Foreskin melanocyte (primary cell): ENCODE measurements at places on chromosomes 1 and 21.
A peak's percentile ranks its signal among the peaks of the same experiment; 100 is the strongest.

DNA sequence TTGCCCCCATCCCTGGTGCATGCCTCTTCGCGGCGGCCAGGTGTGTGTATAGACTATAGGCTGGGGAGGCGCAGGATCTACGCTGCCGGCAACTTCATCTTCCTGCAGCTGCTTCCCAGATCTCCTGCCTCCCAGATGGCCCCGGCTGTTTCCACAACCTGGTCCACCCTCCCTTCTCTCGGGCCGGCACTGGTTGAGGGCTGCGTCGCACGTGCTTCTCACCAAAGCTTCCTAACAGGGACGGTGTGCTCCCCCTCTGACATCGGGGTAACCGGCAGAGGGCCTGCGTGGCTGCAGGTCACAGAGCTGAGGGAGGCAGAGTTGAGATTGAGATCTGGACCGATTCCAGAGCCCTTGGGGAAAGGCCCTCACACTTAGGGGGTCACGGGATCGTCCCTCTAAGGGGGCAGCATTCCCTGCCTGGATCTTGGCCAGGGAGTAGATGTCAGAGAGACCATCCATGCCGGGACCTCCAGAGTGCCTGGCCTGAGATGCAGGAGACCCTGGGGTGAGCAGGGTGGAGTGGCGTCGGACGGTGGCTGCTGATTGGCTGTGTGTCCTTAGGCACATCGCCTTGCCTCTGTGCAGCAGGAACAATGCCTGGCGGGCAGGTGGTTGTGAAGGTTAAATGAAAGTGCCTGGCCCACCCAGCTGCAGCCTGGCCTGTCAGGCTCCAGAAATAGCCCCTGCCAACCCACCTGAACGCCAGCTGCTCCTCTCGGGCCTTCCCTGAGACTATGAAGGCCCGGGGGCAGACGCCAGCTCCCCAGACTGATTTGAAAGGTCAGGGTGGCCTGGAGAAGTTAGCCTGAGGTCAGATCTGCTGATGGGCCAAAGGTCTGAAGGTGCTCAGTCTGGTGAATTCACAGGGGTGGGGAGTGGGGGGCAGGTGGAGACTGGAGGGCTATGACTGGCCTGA is 6.1 kb upstream of the MASP2 start:
- no peak for DNase-seq

- DNase-seq, result no peak
Measured at GRCh38 chr1:164948101-164948500, 389.1 kb downstream of the PBX1 start.

DNA sequence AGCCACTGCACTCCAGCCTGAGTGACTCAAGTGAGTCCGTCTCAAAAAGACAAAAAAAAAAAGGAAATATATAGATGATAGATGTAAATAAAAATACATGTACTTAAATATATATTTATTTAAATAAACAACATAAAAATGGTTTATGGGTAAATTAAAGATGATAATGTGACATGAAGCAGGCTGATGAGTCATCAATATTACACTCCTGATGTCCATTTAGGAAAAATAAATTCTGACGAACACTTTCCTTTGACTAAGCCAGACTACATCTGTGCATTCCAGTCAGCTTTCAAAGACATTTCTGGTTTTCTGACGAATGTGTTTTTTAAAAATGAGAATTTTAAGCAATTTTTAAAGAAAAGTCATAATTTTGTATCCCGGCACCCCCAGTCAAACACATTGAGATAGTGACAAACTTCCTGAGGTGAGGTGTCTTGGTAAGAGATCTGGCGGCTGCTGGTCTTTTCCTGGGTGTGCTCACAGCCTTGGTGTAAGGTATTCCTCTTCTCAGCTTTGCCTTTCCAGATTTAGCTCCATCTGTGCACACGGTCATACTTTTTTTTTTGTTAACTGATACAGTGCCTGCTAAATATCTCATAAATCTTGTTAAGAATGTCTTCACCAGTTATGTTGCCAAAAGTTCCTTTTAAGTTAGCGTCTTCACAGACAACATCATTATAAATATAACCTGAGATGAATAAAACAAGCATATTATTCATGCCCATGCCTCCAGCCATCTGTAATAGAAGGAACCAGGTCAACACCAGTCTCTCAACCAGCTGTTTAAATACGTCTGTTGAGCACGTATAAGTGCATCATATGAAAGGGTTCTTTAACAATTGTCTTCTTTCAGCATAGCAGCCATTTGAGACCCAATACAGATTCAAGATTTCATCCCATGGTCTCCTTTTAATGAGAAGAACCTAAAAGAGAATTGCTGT is 214.5 kb upstream of the PLD5 start:
- DNase-seq, result no peak

DNA sequence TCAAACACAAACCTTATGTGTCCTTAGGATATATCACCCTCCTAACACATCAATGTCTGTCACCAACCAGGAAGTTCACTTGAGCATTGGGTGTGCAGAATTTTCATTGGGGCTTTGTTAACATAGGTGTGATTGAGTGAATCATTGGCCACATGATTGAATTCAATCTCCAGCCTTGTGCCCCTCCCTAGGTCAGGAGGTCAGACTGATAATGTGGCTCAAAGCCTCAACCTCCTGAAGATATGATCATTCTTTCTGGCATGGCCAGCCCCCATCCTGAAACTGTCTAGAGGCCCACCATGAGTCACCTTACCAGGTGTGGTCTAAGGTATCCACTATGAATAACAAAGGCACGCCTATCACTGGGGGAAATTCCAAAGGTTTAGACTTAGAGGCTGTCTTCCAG is 90.1 kb downstream of the PKN2 start:
- DNase-seq, result no peak

DNA sequence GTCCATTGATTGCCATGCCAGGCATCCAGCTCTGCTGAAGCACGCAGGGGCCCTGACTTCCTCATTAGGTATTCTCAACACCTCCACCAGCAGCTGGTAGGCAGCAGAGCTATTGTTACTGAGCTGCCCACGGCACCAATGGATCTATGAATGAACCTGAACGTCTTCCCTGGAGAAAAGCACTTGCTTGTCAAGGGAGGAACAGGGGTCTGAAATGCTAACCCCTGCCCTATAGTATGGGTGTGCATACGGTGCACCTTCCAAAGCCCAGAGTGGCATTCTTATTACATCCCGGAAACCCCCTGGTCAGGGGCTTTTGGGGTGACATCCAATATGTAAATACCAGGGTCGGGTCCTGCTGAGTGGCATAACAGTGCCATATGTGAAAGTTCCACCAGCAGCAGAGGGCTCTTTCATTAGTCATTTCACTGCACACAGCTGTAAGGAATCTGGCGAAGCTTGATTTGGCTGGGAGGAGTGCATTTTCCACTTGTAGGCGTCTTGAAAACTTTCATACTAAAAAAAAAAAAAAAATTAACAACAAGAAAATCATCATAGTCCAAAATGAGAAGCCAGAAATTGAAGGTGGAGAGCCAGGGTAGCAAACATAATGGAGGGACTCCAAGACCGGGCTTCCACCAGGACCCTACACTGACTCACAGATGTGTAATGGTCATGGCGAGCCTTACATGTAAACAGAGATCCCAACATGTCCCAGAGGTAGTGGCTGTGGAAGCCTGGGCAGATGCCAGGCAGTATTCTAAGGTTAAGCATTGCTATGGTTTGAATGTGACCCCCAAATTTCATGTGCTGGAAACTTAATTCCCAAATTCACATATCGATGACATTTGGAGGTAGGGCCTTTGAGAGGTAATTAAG is 58.8 kb upstream of the PRDX6 start:
- DNase-seq, result no peak

DNA sequence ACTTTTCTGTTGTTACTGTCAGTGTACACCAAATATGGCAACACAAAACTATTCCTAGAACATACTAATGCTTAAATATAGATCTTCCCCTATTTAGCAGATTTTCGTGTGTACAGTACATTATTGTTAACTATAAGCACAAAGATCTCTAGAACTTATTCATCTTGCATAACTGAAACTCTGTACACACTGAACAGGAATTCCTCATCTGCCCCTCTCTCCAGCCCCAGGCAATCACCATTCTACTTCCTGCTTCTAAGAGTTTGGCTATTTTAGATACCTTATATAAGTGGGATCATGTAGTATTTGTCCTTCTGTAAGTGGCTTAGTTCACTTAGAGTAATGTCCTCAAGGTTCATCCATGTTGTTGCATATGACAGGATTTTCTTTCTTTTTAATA is 4.5 kb upstream of the RGL1 start:
- peak; percentile 77 for DNase-seq

- no peak for DNase-seq
Measured at GRCh38 chr1:197783510-197783948, 8.2 kb upstream of the DENND1B start.

DNA sequence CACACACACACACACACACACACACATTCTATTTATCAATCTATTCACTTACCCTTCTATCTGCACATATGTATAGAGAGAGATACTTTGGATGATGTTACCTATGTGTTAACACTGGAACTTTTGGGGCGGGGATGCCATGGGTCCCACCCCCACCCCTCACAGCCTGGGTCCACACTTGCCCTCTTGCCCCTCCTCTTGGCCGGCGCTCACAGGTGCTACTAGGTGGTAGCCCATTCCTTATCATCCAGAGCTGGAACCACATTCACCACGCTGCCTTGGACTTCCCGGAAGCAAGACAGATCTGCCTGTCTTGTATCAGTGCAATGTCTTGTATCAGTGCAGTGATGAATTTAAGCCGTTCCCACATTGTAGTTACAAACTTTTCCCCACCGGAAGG is 85.1 kb downstream of the LBR start:
- DNase-seq, result no peak

GRCh38 chr1:35030338-35030737 is 1.4 kb downstream of the ZMYM6 start:
- DNase-seq, result no peak

GRCh38 chr1:159090286-159091179 is 14.0 kb upstream of the AIM2 start:
- no peak for DNase-seq

DNA sequence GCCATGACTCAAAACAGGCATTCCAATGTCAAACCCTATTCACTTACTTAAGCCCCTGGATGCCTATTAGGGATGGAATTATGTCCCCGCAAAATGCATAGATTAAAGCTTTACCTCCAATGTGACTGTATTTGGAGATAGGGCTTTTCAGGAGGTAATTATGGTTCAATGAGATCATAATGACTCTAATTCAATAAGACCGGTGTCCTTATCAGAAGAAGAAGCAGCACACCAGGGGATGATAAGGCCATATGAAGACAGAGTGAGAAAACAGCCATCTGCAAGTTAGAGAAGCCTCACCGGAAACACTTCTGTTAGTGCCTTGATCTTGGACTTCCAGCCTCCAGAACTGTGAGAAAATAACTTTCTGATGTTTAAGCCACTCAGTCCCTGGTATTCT is 1131.8 kb upstream of the TMPRSS15 start:
- DNase-seq, result no peak

DNA sequence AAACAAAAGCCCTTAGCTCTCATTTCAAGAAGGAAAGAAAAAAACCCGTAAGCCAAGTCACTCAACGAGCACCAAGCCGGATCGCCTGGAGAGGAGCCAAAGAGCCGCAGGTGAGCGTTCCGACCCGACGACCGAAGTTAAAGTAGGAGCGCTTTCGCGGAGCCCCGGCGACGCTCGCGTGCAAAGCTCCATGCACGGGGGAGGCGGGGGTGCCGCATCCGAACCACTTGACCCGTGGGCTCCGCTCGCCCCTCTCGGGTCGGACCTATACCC is 382 bp downstream of the GPBP1L1 start:
- DNase-seq, result no peak

GRCh38 chr1:245788269-245788668 is 633.5 kb downstream of the KIF26B start:
- DNase-seq, result no peak

GRCh38 chr1:62800825-62801306 is 16.9 kb downstream of the ATG4C start:
- DNase-seq, result no peak

GRCh38 chr1:1908506-1908791 is 6.6 kb upstream of the CALML6 start:
- no peak for DNase-seq

DNA sequence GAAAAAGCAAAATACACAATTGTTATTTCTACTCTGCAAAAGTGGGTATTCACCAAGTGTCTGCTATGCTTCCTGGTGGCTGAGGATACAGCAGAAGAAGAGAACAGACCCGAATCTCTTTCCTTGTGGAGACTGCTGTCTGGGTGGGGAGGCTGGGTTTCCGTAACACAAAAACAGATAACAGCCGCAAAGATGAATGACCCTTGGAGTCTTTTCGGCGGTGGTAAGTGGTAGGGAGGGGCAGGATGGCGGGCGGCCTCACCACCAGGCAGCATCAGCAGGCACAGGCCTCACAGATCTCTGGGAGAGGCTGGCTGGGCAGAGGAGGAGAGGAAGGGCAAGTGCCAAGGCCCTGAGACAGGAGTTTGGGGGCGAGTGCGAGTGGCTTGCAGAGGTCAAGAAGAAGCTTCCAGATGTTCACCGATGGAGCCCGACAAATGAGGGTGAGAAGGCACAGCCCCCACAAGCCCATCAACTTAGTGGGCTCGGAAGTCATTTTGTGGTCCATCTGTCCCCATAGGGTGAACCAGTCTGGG is 164.2 kb downstream of the RHOU start:
- DNase-seq, result no peak

GRCh38 chr1:165545974-165546373 is 2.2 kb downstream of the LRRC52 start:
- DNase-seq, result no peak

GRCh38 chr1:31182352-31182751 is 57.3 kb downstream of the NKAIN1 start:
- peak; percentile 43 for DNase-seq

- DNase-seq, result peak; percentile 61
Measured at GRCh38 chr1:31714442-31715086, 10.7 kb upstream of the COL16A1 start.

- no peak for DNase-seq
Measured at GRCh38 chr1:160746836-160747500, 7.9 kb downstream of the SLAMF7 start.

DNA sequence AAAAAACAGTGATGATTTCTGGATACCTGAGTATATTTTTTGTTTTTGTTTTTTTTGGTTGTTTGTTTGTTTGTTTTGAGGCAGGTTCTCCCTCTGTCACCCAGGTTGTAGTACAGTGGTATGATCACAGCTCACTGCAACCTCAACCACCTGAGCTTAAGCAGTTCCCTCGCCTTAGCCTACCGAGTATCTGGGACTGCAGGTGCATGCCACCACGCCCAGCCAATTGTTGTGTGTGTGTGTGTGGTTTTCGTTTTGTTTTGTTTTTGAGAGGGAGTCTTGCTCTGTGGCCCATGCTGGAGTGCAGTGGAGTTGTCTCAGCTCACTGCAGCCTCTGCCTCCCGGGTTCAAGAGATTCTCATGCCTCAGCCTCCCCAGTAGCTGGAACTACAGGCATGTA is 55.3 kb upstream of the RCC1 start:
- no peak for DNase-seq

- DNase-seq, result no peak
Measured at GRCh38 chr1:11362547-11363021, 89.6 kb downstream of the UBIAD1 start.

DNA sequence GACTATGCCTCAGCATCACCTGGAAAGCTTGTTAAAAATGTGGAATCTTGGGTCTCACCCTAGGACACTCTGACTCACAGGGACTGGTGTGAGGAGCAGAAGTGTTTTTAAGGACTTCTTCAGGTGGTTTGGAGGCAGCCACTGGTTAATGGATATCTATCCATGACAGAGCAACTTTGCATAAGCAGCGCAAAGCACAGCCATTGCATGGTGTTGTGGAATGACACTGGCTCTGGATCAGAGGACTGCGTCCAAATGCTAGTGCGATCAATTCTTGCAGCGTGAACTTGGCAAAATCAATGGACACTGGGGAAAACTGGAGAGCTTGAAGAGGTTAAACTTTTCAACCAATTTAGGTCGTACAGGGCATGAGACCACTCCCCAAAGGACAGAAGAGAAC is 116.8 kb upstream of the FAM78B start:
- DNase-seq, result no peak

- DNase-seq, result no peak
Measured at GRCh38 chr1:214990619-214991018, 91.9 kb upstream of the KCNK2 start.
